ENCODE measurements at places on chromosomes 2 and 18. TPM values are rescaled to one million over a fixed set of nuclear protein-coding genes. Genes with fewer than 3 reads are reported as not detected.

NYAP2 gene
- not detected for total RNA-seq

DNA sequence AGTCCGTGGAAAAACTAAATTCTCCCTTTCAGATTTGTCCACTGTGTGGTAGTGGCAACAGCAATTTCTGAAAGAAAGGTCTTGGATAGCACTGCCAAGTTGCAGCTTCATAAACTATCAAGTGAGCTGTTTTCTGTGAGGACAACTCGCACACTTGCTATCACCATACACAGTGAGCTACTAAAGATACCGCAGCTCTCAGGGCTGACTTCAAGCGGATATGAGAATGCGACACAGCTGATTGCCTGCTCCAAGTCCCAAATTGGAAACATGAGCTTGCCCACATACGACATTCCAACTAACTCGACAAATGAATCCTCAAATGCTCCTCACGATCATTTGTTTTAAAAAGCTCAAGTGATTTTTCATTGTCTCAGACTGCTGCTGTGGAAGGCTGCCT is 46.2 kb downstream of the E2F6 start:
- no peak for DNase-seq

DNA sequence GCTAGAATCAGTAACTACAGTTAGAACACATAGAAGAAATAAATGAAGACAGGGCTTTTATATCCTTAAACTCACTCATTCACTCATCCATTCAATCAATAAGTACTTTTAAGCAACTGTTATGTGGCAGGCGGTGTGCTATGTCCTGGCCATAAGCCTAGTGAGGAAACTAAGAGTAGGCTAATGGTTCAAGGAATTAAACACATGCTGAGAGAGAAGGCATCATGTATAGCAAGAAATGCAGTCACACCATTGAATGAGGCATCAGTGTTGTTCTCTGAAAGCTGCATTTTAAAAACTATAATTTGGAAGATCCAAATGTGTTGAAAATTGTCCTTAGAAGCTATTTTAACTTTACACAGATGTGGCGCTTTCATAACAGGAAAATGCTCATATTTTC is 86.5 kb upstream of the DTNA start:
- no peak for DNase-seq

DNA sequence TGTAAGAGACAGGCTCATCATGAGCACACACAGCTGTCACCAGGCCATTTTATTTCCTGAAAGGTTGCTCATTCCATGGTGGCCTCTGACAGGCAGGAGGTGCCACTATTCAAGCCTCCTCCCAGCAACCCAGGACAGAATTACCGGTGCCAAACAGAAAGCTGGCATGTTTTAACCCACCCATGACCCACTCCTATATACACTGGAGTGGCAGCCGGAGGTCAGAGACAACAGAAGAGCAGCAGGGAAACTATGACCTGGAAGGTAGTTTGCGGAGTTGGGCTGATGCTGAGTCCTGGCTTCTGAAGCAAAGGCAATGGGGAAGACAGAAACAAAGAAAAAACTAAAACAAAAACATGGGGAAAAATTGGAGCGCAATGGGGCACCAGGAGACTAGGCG is 2.3 kb downstream of the RFTN2 start:
- no peak for DNase-seq

AGXT gene
- total RNA-seq, result not detected

DNA sequence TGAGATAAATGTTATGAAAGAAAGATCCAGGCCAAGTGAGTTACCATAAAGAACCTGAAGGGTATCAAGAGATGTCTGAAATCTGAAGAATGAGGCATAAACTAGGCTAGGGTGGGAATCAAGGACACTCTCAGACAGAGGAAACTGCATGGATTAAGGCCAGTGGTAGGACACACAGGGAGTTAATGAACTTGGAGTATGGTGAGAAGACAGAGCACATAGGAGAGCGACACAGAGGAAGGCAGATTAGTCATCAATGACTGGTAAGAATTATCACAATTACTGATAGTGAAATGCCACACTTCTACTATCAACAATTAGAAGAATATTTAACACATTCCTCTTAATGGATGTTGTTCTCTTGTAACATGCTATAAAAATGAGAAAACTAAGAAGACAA is 76.9 kb downstream of the TTC21B start:
- DNase-seq, result no peak
